ENCODE measurements at places on chromosomes 6 and 20.

GRCh38 chr6:168363302-168363701 lies 43.7 kb upstream of the DACT2 start:
- no peak for DNase-seq

DNA sequence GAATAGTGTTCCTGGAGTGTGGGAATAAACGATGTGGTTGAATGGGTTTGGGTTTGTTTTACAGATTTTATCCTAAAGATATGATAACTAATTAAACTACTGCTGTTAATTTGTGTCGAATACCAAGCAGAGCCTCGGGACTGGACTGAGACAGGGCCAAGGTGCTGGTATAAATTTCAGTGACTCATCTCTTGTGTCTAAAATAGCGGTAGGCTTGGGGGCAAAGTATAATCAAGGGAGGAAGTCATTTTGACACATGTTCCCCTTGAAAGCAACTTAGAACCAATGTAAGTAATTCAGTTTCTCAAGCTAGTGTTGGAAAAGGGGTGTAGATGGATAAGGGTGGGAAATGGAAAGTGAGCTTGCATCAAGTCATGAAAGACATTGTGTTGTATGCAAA lies 108.4 kb downstream of the PLCB4 start:
- DNase-seq = no peak

DNA sequence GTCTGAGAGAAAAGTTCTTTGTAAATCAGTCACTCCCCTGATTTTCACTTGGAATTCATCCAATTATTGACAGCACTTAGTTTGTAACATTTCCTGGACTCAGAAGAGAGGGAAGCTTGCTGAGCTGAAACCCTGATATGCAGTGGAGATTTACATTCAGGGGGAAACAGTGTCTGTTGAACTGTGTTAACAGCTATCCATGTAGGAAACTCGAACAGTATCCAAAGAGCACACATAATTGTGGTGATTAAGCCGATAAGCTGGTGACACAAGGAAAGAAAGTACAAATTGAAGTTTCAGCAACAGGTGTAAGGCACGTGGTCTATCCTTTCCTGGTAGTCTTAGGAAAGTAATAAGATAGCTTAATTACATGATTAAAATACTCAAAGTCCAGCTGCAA lies 78.1 kb upstream of the FLRT3 start:
- no peak for DNase-seq

GRCh38 chr20:23257848-23258746 lies 92.5 kb upstream of the NXT1 start:
- DNase-seq = no peak

DNA sequence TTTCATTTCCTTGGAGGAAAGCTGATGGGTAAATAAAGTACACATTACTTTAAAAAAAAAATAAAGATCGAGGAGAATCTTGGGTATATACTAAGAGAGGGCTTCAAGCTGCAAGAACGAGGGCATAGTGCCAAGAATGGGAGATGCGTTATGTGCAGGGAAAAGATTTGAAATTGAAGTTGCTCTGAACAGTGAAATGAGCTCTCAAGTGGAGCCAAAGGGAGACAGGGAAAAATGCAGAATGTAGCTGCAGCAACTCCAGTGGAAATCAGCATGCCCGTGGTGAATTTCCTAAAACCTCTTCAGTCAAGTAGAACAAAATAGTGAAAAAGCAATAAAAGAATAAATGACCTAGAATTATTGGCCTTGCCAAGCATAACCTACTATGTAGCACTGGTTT lies 11.4 kb upstream of the COL9A1 start:
- DNase-seq = no peak

- DNase-seq = no peak
Measured at GRCh38 chr6:21340573-21340972, 253.0 kb upstream of the SOX4 start.

- no peak for DNase-seq
Measured at GRCh38 chr6:169162752-169163407, 90.8 kb downstream of the THBS2 start.

- peak; percentile 43 for DNase-seq
Measured at GRCh38 chr6:46419576-46420002, 71.7 kb downstream of the RCAN2 start.

DNA sequence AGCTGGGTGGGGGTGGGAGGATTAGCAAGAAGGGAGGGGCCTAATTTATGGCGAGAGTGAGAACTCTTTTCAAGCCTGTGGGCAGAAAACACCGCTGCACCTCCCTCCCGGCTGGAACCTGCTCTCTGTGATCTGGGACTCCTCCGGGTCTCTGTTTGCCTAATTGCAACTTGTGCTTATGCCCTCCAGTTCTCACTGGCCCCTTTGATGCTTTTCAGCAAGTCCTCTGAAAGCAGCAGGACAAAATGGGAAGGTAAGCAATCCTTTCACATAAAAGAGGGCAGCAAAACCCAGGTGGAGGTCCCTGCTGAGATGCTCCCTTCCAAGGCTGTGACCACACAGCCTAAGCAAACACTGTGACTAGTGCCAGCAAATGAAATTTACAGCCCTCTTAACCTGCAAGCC lies 523.0 kb upstream of the FLRT3 start:
- DNase-seq = peak; percentile 33

DNA sequence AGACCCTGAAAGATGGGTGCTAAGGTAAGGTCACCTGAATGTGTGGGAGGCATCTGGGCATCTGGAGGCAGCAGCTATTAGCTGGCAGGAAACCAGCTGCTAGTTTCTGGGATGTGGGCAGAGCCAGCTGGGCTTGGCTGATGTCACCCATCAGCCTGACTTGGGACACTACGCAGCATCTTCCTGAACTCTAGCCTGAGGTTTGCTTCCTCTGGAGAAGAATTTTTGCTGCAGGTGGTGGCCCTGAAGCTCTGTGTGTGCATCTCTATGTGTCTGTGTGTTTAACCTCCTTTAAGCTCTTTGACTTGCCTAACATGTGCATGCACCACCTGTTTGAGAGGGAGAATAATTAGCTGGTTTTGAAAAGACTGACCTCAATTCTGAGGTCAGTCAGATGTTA lies 465.1 kb upstream of the CHD6 start:
- DNase-seq = no peak

DNA sequence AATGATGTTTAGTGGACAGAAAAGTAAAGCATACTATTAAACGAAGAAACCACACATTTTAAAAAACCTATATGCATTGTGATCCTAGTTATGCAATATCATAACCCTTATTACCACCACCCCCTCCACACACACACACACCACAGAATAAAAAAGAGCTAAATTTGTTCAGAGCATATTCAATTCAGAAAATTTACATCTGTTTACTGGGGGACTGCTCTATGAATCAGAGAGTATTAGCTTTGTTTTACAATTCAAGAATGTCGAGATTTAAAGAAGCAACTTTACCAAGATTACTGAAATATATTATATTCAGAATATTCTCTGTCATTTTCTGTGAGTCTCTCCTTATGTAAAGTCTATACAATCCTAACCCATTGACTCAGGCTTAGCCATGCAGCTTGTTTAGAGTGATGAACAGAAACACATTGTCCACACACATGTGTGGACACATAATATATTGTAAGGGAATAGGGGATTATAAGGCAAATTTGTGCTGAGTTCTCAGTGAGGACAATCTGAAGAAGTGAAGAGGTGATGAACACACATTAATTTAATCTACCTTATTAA lies 369.6 kb upstream of the MARCKS start:
- DNase-seq = no peak

GRCh38 chr20:53934421-53935343 lies 135.7 kb downstream of the BCAS1 start:
- no peak for DNase-seq

GRCh38 chr6:2952557-2953095 lies 18.7 kb downstream of the SERPINB6 start:
- peak; percentile 82 for DNase-seq

DNA sequence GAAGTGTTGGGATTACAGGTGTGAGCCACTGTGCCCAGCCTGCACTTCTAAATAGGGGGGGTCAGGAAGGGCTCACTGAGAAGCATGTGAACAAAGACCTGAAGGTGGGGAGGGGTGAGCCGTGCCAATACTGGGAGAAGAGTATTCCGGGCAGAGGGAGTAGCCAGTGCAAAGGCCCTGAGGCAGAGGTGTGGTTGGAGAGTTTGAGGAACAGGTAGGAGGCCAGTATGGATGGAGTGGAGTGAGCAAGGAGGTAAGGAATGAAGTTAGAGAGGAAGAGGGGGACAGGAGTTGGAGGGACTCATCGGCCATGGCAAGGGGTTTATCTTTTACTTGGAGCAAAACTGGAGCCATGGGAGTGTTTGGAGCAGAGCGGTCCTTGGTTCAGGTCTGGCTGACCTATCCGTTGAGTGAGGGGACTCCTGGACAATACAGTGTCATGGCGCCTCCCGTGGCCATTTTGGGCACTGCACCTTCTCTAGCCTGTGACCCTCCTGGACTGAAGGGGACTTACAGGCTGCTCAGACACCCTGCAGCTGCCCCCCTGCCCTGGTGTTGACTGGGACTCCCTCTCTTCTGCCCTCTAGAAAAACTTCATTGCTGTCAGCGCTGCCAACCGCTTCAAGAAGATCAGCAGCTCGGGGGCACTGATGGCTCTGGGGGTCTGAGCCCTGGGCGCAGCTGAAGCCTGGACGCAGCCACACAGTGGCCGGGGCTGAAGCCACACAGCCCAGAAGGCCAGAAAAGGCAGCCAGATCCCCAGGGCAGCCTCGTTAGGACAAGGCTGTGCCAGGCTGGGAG lies 12.1 kb downstream of the FOXS1 start:
- peak; percentile 93 for DNase-seq

DNA sequence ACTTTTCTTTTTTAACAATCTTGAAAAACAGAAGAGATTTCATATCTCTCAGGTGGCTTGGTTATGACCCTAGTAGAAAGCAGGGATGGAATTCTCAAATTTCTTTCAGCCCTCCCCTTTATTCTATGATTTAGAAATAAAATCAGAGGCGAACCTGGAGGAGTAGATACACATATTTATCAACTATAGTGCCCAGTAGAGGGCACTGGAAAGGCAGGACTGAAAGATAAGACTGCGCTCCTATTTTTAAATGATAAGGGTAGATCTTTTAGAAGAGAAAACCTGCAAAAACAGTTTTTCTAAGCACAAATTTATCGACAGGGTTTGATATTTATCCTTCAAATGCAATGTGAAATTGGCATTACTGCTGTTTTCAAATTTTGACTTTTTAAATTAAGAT lies 1296.6 kb downstream of the EPHA7 start:
- no peak for DNase-seq

DNA sequence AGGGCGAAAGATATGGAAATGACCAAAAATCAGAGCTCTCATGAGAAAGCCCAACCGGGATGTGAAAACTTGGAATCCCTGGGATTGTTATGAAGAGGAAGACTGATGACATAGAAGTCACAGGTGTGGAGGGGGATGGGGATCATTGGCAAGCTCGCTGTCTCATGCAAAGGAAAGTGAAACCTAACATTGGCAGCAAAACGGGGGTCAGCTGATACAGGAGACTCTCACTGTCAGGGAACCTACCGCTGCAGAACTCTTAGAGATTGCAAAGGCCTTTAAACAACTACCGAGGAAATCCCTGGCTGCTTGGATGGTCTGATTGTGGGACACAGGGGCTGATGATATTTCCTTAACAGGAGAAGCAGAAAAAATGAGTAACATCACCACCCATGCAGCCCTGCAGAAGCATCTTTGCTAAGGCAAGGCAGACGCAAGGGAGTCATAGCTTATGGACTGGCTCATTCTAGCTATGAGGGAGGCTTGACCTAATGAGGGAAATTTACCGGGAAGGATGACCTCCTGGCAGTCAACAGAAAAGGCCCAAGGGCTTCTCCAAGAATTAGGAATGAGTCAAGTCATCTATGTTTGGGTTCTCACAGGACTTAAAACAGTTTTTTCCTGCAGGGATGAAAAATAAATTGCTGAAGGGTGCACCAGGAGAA lies 7.0 kb downstream of the MUC21 start:
- DNase-seq = no peak

DNA sequence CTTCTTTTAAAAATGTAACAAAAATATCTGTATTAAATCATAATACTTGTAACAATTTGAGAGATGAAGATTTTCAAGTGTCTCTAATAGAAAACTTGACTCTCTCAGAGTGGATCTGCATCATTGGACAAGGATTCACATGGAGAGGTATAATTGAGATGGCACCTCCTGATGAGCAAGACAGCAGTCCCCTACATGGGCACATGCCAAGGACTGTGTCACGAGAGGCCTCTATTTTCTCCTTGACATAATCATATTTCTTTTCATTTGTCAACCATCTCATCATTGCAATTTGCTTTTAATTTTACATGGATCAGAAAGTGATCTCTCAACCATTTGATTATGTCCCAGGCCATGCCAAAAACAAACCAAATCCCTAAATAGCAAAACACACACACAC lies 206.8 kb upstream of the THEMIS start:
- no peak for DNase-seq

- DNase-seq = no peak
Measured at GRCh38 chr6:157758516-157759023, 64.5 kb upstream of the SNX9 start.

DNA sequence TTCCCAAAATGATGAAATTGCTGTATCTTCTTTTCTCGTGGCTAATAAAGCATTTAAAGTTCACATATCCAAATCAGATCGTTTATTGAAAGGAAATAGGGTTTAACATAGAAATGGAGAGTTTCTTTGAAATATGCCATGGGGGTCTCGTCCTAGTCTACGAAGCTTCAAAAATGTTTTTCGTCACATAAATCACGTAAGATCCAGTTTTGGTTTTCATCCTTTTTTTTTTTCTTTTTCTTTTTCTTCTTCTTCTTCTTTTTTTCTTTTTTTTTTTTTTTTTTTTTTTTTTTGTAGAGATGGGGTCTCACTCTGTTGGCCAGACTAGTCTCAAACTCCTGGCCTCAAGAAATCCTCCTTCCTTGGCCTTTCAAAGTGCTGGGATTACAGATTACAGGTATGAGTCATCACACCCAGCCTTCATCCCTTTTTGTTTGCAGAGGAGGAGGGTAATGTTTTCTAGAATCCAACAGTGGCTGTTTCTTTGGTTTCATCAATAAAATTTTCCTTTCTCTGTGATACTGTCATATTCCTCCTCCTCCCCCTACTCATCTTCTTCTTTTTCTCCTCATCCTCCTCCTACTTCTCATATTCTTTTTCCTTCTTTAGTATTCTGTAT lies 94.7 kb upstream of the LOC128125822 start:
- DNase-seq = no peak

GRCh38 chr6:54578261-54578660 lies 268.3 kb upstream of the FAM83B start:
- DNase-seq = no peak

DNA sequence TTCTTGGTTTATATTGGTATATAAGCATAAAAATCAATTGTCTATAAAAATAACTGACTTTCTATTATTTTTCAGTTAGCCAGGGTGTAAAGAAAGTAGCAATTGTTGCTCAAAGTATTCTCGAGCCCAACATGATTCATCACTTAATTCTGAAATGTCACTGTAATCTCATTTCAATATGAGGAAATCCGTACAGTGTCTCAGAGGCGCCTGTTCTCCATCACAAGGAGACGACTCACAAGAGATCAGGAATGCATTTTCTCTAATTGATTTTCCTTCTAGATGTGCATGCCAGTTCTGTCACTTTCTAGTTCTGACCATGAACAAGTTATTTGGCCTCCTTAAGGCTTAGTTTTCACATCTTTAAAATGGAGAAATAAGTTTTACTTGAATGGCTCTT lies 753.1 kb downstream of the MAFB start:
- DNase-seq = no peak

- DNase-seq = peak; percentile 42
Measured at GRCh38 chr6:99607416-99608036, 893 bp downstream of the PRDM13 start.

GRCh38 chr6:26033085-26033940 lies 53.9 kb upstream of the HFE start:
- DNase-seq = peak; percentile 61

GRCh38 chr6:50585441-50586330 lies 127.6 kb upstream of the TFAP2D start:
- DNase-seq = no peak
